Kidney epithelial cell (primary cell): ENCODE measurements at places on chromosomes 4 and X. TPM values are rescaled to one million over a fixed set of nuclear protein-coding genes. Genes with fewer than 3 reads are reported as not detected.

DNA sequence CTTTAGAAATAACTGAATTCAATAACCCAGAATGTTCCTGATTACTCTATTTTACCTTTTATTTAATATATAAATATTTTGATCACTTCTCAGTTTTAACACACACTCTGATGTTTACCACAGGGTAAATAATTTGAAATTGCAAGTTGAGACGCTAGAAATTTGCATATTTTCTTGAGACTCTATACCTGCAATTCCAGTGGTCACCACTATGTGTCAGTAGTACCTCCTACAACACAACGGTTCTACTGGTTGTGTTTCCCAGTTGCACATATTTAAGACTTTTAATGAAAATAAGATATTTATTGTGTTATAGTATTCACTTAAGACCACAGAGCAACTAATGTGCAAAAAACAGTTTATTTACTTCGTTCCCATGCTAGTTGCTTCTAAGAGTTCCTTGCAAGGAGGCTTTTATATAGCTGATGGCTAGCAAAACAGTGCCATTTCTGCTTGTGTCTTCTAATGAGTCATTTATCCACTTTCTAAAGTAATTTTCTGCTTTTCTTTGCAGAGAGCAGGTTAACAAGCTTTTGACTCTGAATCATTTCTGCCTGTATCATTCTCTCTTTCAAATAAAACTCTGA lies 98.9 kb upstream of the PDLIM3 start:
- DNase-seq: no peak

GRCh38 chr4:7691982-7692381 lies 247.7 kb downstream of the AFAP1 start:
- DNase-seq: no peak

Gene UGT2A1
- total RNA-seq: not detected in 2 replicates

DNA sequence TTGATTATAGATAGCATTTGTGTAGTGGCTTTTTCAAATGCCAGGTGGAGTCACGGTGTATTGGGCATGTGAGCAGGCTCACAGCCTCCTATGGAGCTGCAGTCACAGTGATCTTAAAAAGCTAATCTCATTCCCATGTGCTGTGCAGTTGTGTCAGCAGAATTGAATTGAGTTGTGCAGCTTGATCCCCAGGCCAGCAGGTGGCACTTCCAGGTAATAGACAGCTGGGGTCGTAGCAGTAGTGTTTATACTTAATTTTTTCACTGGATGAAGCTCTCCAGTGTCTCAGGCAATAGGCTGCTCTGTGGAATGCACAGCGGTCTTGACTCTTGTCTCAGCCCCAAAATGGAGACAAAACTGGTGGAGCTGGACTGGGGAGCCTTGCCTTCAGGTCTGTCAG lies 1028.1 kb downstream of the SH3BGRL start:
- no peak for DNase-seq

Gene DOK7
- 4.5 and 6.9 TPM in 2 replicates for total RNA-seq

GRCh38 chrX:39675162-39675553 lies 422.6 kb downstream of the BCOR start:
- no peak for DNase-seq

Gene NLRP2B
- not detected in 2 replicates for total RNA-seq

- DNase-seq: no peak
Measured at GRCh38 chr4:173282626-173283025, 51.5 kb downstream of the HMGB2 start.

Gene SPANXN4
- not detected in 2 replicates for total RNA-seq

GRCh38 chr4:152640058-152640921 lies 39.5 kb downstream of the TMEM154 start:
- DNase-seq: no peak

DNA sequence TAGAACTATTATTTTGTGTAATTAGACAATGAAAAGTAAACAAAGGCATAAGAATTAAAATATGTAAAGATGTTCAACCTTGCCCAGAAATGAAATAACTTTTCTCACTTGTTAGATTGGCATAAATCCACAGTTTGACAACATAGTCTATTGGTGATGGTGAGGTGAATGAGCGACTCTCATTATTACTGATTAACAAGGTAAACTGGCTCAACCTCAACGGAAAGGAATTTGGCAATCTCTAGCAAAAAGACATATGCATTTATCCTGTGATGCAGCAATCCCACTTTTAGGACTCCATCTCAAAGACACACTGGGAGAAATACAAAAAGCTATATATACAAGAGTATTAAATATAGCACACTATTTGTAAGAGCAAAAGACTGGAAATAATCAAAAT lies 22.3 kb downstream of the UBA6 start:
- peak; percentile 16 for DNase-seq

DNA sequence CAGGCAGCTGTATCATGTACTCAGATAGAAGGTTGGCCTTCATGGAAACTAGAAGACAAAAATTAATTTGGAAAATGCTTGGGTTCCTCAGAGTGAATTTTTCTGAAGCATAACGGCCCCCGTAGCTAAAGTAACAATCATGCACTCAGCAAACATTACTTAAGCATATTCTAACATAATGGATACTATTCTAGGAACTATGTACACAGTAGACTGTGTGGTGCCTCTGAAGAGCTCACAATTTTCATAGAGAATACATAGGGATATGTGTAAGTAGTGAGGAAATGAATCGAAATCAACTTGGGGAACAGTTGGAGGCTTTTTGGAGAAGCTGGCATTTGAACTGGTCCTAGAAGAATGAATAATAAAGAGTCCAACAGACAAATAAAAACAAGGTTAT lies 1045.0 kb downstream of the GLUD2 start:
- no peak for DNase-seq

DNA sequence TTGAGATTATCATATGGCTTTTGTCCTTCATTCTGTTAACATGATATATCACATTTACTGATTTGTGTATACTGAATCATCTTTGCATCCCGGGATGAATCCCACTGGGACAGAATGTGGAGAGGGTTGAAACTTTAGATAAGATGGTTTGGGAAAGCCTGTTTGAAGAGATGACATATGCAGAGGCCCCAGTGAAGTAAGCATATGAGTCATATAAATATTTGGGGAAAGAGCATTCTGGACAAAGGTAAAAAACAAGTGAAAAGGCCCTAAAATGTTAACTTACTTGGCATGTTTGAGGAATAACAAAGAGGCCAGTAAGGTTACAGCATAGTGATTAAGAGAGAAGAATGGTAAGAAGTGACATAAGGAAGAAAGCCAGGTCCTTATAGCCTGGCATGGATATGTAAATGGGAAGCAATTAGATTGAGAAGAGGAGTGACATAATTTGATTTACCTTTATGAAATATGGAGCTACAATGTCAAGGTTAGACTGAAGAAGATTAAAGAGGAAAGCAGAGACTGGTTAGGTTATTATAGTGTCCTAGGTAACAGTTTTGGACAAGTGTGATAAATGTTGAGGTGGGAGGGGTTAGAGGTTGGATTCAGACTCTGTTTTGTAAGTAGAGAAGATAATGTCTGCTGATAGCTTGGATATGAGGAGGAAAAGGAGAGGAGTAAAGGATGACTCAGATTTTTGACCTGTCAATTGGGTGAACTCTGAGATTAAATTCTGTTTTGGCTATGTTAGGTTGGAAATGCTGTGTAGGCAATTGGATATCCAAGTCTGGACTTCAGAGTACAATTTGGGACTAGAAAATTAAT lies 54.6 kb upstream of the DRP2 start:
- no peak for DNase-seq

Gene ITIH6
- total RNA-seq: not detected in 2 replicates
